ENCODE measurements at places on chromosomes 5 and 9.

- DNase-seq = no peak
Measured at GRCh38 chr5:14512574-14512973, 69.0 kb upstream of the OTULINL start.

DNA sequence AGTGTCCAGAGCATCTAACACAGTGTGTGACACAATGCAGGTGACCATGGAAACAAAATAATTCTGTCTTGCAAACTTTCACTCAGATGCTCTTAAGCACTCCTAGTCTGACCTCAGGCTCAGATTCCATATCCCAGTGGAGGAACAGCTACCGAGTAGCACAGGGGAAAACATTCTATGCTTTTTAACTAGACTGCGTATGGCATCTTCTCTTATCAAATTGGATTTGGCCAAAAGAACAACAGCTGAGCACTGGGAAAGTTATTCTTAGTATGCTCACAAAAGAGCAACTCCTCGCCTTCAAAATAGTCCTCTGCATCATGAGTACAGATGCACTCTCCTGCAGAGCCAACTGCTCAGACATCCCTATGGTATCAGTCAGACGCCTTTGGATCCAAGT is 528.2 kb upstream of the DAP start:
- DNase-seq = no peak

DNA sequence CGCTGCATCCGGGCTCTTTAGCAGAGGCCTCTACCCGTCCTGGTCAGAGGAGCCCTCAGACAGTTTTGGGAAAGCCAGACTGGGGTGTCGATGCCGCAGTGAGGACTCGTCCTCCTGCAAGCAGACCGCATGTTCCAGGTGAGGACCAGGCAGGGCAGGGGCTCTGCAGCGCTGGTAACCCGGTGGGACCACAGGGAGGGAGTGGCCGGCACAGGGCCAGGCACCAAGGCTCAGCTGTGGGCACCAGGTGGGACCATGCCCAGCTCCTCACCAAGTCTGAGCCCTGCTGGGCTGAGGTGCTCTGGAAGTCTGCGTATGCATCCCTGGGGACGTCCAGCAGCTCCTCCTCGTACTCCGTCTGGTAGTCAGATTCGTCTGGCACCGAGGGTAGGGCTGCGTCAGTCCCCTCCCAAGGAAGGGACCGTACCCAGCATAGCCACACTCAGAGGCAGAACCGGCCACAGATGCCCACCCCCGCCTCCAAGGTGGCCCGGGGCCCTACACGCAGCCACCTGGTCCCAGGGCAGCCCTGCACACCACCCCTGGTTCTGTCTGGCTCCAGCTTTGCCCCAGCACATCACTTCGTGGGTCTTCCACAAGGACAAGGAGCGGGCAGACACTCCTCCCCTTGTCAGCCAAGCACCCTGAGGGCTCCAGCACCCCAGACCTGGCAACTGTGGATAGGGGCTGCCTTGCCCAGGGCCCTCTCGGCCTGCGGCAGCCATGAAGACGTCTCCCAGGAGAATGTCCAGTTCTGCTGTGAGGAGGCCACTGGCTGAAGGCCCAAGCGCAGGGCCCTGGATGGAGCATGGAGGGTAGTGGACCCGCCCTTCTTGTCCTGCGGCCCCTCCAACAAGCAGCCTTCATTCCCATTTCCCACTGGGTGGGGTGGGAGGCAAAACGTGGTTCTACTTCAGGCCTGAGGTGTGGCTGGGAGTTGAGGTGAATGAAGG is 1.5 kb upstream of the NSMF start:
- DNase-seq = no peak

DNA sequence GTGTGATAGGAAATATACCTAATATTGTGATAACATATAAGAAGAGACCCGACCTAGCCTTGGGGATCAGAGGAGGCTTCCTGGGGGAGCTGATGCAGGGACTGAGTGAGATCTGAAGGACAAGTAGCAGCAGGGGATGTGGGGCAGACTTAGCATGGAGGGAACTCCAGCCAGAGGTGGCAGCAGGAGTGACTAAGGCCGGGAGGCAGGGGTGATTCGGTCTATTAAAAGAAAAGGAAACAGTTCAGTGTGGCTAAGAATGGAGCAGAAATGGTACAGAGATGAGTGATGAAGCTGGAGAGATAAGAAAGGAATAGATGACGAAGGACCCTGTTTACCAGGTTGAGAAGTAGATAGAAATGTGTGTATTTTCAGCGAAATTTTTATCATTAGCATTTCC is 408.8 kb downstream of the ENC1 start:
- no peak for DNase-seq

GRCh38 chr5:56405116-56405908 is 172.2 kb upstream of the ANKRD55 start:
- no peak for DNase-seq

DNA sequence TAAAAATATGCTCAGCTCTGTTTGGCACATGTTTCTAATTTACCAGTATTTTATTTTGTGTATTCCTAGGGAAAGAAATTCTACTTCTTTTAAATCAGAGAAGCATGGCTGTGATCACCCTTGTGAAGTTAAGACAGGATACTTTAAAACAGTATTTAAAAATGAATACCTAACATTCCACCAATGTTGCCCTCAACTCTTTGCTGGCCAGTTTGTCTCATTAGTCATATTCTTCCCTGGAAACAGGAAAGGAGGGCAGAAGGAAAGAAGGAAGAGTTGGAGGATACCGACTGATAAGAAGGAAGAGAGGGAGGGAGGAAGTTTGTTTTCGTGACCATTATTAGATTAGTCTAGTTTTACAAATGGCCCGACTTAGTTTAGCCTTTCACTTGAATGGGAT is 137.4 kb downstream of the PLK2 start:
- no peak for DNase-seq

- no peak for DNase-seq
Measured at GRCh38 chr5:93099902-93100347, 481.1 kb downstream of the NR2F1-AS1 start.
